ENCODE measurements at places on chromosomes 13 and 19.

DNA sequence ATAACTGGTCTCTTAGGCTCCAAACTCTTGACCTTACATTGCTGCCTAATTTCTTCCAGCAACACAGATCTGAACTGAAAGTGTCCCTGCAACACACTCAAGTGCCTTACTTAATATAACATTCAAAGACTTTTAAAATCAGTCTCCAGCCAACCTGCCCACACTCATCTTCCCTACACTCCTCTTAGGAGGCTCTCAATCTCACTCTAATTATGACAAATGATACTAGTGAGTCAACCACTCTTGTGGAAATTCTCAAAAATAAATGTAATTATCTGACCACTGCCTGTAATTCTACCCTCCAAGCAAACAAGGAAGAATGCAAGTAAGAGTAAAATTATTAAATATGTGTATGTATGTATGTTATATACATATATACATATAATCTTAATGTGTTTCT lies 348.1 kb upstream of the MIR17HG start:
- DNase-seq, result no peak

GRCh38 chr19:3374369-3375112 lies 8.2 kb downstream of the NFIC start:
- no peak for DNase-seq

- no peak for DNase-seq
Measured at GRCh38 chr19:16898361-16899015, 9.7 kb downstream of the F2RL3 start.

DNA sequence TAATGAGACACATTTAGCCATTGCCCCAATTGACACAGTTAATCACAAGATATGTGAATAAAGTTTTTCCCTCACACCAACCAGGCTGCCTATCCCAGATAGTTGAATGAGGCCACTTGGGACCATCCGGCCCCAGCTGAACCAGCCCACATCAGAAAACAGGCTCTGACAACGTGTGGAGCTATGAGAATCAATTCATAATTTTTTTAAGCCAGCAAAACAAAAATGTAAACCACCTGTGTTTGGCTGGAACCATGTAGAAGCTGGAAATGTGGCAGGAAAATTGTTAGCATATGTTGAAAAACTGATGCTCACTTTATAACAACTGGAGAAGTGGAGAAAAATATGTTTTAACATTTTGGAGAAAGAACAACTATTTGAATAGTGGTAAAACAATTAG lies 1161.3 kb downstream of the SLITRK1 start:
- DNase-seq, result no peak

GRCh38 chr13:40377783-40378182 lies 288.7 kb downstream of the FOXO1 start:
- DNase-seq, result no peak

DNA sequence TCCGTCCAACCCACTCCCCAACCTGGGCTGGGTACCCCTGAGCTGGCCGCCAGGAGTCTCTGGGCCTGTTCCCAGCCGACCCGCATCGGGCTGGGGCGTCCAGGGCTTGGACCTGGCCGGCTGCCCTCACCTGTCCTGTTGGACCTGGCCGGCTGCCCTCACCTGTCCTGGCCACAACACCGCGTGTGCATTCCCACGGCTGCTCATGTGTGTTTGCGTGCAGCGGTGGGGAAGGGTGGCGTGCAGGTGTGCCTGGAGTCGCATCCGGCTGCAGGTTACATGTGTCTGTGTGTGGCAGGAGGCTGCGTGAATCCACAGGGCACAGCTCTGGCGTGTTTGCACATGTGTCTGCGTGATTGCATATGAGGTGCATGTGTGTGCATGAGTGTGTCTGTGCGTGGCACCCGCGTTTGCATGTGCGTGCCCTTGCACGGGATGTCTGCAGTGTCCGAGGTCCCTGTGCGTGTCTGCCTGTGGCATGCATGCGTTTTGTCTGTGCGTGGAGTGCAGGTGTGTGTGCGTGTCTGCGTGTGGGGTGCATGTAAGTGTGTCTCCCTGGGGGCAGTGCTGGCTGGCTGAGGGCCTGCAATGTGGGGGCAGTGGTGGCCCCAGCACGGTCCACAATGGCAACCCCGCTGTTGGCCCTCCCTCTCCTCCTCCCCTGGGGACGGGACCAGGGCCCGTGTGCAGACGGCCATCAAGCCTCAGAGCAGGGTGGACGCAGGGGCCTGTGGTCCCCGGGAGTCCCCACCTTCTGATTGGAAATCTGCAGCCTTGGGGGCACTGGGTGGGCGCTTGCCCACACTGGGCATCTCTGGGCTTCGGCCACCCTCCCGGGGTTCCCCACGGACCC lies 3.4 kb downstream of the EFNA2 start:
- no peak for DNase-seq

- DNase-seq, result no peak
Measured at GRCh38 chr13:52884429-52885010, 36.1 kb upstream of the PCDH8 start.

GRCh38 chr13:72960541-72960940 lies 98.3 kb upstream of the KLF5 start:
- no peak for DNase-seq

- DNase-seq, result peak; percentile 58
Measured at GRCh38 chr19:48513289-48514122, 1.9 kb upstream of the LMTK3 start.

DNA sequence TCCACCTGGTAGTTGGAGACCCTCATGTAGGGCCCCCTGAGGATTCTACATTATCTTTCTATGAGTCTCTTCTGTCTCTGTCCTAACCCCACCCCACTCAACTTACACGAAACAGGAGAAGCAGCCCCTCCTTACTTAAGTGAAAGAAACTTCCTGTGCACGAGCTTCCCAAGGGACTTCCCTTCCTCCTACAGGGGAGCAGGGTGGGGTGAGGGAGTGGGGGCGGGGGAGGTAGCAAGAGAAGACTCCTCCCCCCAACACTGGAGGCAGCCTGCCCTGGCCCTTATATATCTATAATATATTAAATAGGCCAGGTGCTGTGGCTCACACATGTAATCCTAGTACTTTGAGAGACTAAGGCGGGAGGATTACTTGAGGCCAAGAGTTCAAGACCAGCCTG lies 5.5 kb upstream of the PDE4C start:
- no peak for DNase-seq

- no peak for DNase-seq
Measured at GRCh38 chr13:79722885-79723445, 242.0 kb downstream of the NDFIP2 start.

GRCh38 chr13:84497613-84498012 lies 615.3 kb upstream of the SLITRK1 start:
- DNase-seq, result no peak

DNA sequence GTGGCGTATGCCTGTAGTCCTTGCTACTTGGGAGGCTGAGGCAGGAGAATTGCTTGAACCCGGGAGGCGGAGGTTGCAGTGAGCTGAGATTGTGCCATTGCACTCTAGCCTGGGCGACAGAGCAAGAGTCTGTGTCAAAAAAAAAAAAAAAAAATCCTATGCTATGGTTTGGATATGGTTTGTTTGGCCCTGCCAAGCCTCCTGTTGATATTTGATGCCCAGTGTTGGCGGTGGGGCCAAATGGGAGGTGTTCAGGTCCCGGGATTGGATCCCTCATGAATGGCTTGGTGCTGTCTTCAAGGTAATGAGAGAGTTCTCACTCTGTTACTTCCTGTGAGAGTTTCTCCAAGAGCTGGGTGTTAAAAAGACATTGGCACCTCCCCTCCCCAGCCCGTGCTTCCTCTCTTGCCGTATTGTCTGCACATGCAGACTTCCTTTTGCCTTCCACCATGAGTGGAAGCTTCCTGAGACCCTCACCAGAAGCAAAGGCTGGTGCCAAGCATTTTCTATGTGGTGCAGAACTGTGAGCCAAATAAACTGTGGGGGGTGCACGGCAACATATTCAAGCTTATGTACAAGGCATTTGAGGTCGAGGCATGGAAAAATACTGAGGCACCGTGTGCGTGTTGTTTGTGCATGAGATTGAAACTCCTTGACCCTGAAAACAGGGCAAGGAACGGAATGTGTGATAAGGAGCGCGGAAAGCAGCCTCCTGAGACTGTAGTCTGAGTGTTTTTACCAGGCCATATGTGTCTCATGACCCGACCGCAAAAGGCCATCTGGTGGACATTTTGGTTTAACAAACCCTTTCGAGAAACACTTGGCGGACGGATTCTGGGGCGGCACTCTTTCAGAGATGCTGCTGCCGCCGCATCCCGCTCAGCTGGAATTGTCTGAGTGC lies 7.3 kb downstream of the SIGLEC9 start:
- no peak for DNase-seq

DNA sequence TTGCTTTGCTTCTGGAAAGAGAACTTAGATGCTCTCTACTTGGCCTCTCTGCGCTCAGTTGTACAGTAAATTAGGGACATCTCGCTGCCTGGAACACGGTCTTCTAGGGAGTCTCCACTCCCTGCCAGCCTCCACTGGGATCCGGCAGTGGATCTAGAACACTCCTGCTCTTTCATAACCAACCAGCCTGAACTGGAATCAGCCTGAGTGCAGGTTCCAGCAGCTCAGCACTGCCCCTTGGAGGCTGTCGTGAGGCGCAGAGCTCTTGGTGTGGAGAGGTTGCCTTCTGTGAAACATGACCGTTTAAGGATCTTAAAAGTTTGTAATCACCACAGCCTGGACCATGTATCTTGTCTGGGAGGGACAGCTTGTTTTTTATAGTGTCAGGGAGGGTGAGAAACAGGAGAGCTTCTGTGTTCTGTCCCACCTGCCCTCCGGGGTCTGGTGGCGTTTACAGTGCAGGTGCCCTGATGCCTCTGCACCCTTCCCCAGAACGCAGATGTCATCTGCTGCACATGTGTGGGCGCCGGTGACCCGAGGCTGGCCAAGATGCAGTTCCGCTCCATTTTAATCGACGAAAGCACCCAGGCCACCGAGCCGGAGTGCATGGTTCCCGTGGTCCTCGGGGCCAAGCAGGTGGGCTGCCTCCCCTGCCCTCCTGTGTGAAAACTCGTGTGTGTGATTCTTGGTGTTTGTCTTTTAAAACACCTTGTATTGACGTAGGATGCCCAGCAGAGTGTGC lies 24.8 kb downstream of the UPF1 start:
- DNase-seq, result no peak

DNA sequence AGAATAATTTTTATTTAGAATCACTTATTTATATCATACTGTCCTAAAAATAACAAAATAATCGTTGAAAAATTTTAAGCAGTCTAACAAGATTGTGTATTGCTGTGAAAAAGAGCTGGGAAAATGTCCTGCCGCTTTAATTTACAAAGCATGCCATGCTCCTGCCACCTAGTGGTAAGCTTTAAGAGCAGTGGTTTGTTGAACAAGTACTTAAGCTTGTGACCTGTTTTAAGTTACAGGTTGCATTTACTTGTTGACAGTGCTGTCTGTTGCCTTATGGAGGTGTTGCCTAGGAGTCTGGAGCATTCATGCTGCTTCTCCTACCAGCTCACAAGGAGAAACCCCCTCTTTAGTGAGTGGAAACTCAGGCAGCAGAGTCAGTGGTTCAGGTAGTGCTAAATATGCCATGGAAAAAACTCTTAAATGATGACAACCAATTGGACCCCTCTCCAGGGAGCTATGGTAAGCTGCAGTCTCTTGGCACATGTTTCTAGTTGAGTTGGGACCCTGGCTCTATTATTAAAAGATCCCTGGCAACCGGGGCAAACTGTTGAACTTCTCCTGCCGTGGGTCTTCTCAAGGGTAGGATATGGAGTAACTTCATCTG lies 68.4 kb downstream of the SPATA13 start:
- no peak for DNase-seq

- DNase-seq, result no peak
Measured at GRCh38 chr19:3469638-3470499, 10.5 kb downstream of the SMIM24 start.

- no peak for DNase-seq
Measured at GRCh38 chr13:101845245-101846020, 393.0 kb downstream of the ITGBL1 start.

- no peak for DNase-seq
Measured at GRCh38 chr19:13813147-13813546, 17.9 kb downstream of the ZSWIM4 start.

DNA sequence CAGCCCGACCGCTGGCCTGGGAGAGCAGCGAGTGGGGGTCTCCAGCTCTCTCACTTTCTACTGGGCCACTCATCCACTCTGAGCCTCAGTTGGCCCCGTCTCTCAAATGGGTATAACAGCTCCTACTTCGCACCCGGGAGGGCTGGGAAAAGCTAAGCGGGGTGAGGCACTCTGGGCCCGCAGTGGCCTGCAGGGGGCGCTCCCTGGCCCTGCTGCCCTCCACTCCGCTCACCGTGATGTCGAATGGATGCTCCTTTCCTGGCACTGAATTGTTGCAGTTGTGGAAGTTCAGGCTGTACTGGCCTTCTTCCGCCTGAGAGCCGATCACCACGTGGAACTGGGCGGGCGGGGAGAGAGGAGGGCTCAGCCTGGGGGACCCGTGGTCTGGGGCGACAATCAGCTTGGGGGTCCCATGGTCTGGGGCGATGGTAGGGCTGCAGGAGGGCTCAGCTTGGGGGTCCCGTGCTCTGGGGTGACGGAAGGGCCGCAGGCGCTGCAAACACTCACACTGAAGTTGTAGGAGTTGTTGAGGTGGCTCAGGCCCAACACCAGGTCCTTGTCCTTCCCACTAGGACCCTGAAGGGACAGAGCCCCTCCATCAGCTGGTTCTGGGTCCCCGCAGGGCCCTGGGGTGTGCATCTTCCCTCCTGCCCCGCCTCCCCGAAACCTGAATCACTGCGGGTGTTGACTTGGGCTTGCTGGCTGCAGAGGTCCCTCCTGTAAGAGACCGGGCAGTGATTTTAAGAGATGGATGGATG lies 3.9 kb downstream of the GPR108 start:
- DNase-seq, result no peak

GRCh38 chr13:75633285-75633684 lies 2.8 kb upstream of the LMO7 start:
- no peak for DNase-seq

GRCh38 chr13:47999973-48000372 lies 1.1 kb downstream of the SUCLA2 start:
- DNase-seq, result no peak

DNA sequence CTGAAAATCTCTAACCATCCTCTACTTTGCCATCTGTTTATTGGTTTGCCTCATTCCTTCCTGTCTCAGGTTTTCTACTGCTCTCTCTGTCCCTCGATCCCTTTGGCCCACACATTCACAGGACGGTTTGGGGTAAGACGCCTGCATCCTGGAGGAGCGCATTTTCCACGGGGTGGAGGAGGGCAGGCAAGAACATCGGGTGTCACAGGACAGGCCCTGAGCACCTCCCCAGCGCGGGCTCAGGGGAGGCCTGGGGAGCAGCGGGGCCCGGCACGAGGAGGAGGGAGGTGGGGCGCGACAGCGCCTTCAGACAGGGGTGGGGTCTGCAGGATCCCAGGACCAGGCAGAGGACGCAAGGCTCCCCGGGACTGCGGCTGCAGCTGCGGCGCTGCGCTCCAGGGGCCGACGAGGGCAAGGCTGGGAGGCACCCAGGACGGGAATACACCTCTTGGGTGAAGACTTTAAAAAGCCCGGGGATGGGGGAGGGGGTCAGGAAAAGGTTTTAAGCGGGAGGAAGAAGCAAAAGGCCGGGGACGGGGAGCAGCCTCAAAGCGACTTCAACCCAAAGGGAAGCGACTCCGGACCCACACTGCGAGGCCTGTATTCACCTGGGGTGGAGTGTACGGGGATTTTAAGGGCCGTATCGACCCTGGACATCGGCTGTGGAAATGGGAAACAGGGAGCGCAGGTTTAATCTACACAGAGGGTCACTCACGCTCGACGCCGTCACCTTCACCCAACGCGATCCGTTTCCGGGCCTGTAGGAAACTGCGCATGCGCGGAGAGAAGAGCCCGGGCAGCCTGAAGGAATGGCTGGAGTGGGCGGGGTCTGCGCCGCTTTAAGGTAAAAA lies at the start of gene ZNF415:
Gene ZNF415, minus strand, starts transcription at position 770 of the 851 bp plus-strand sequence. CDS start 10,234 bp downstream, outside the sequence.
- peak; percentile 15 for DNase-seq
